ENCODE measurements at places on chromosomes 4 and X.

DNA sequence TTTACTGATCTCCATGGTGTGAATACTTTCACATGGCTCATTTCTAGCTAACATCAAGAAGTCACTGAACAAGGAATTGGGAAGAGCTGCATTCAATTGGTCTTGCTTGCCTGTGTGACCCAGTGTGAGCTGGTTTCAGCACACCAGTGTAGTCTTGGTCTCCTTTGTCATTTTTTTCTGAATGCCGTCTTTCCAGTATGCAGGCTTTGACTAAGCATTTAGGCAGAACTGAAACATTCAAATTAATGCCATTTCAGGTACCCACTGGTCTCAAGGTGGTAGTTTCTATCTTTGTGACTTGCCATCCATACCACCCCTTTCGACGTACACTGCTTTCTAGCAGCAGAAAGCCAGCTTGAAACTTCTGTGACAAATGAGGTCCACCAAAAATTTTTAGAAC lies 550.5 kb upstream of the BOD1L1 start:
- DNase-seq: no peak

- DNase-seq: no peak
Measured at GRCh38 chr4:47498899-47499298, 13.8 kb downstream of the ATP10D start.

DNA sequence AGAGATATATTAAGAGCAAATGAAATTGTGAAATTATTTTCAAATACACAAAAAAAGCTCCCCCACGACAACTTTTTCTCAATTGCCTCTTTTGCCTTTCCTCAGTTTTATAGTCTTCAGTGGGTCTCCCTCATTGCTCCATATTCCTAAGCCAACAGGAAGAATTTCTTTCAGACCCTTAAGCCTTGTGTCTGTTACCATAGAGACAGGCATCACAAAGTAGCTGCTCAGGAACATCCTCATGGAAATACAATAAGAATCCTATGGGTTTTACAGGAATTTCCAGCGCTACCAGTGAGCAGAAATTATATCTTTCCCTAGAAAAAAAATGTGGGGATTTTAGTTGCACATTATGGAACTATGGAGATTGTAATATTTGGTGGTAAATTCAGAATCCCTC lies 121.9 kb upstream of the DMD start:
- no peak for DNase-seq

DNA sequence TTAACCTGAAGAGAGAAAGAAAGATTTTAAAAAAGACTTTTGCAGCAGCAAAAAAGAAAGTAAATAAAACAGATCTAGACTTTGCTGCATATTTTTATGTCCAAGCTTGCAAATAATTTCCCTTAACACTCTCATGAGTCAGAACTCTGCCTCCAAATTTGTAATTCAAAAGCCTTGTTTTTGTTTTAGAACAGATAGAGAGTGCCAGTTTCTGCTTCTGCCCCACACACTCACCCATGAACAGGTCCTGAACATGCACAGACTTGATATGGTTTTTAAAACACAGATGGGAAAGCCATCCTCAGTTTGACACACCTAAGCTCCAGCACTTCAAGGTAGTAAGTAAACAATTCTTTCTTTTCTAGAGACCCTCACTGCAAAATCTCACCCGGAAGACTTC lies 39.7 kb upstream of the VCX3B start:
- DNase-seq: no peak

- DNase-seq: no peak
Measured at GRCh38 chr4:145883101-145883694, 55.4 kb downstream of the ZNF827 start.
